ENCODE measurements at places on chromosomes 11 and 22. TPM values are rescaled to one million over a fixed set of nuclear protein-coding genes. Genes with fewer than 3 reads are reported as not detected.

APOA4 gene
- total RNA-seq: not detected

DNA sequence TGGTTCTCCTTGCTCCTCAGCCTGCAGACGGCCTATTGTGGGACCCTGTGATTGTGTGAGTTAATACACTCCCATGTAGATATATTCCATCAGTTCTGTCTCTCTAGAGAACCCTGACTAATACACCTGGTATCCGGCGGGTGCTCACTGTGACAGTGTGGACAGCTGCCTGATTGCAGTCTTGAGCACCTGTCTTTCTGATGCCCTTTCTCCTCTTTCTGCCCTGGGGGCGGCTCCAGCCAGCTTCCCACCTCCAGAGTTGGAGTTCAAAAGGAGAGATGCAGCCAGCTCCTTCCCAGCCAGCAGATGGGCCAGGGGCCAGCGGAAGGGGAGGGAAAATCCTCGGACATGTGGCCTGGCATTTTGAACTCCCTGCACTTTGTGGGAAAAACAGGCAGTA lies 15.0 kb downstream of the SMIM38 start:
- H3K27me3 ChIP-seq: no peaks in the 10 kb centered on the region
- DNase-seq: no peak
- H3K27ac ChIP-seq: no peak overlapping the region
- H3K36me3 ChIP-seq: no peaks in the 10 kb centered on the region
- no peak overlapping the region for H3K4me3 ChIP-seq
- peaks cover 14% of the 10 kb centered on the region for H3K4me1 ChIP-seq

GRCh38 chr11:112255067-112255720 lies 5.5 kb downstream of the PLET1 start:
- H3K27me3 ChIP-seq: no peaks in the 10 kb centered on the region
- H3K4me3 ChIP-seq: no peak overlapping the region
- peak; percentile 71 for DNase-seq
- no peaks in the 10 kb centered on the region for H3K36me3 ChIP-seq
- H3K27ac ChIP-seq: peak overlapping the region; percentile 39

GRCh38 chr11:134261626-134262488 lies 8.5 kb downstream of the ACAD8 start:
- no peaks in the 10 kb centered on the region for H3K27me3 ChIP-seq
- H3K36me3 ChIP-seq: peaks cover 3% of the 10 kb centered on the region
- H3K4me3 ChIP-seq: no peak overlapping the region
- no peak for DNase-seq
- H3K4me1 ChIP-seq: no peaks in the 10 kb centered on the region

SOX6 gene
- total RNA-seq: 0.21 TPM

DNA sequence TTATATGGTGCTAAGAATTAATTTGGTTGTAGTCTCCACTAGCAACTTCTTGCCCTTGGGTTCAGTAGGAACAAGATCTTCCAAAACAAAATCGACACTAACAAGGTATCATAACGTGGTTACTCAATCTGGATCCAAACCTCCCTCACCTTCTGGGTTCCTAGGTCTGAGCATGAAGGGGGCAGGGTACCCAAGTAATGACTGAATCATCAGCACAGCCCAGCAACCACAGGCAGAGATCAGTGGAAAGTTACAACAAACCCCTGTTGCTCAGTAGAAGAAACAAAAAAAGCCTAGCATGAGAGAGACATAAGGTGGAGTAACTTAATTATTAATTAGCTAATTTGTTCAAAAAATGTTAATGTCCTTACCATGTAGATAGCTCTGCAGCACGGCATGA lies 221.4 kb downstream of the BLID start:
- no peak overlapping the region for H3K27ac ChIP-seq
- no peak overlapping the region for H3K4me3 ChIP-seq
- H3K27me3 ChIP-seq: 0 out of 2 replicates have a peak, but pooled peaks cover 2% of the 10 kb centered on the region
- no peak for DNase-seq
- no peaks in the 10 kb centered on the region for H3K4me1 ChIP-seq
- no peaks in the 10 kb centered on the region for H3K36me3 ChIP-seq

GRCh38 chr11:66363187-66363601 lies 8.4 kb downstream of the SLC29A2 start:
- DNase-seq: no peak
- H3K4me1 ChIP-seq: peaks cover 8% of the 10 kb centered on the region
- H3K27ac ChIP-seq: no peak overlapping the region
- H3K4me3 ChIP-seq: no peak overlapping the region
- H3K27me3 ChIP-seq: no peaks in the 10 kb centered on the region

DNA sequence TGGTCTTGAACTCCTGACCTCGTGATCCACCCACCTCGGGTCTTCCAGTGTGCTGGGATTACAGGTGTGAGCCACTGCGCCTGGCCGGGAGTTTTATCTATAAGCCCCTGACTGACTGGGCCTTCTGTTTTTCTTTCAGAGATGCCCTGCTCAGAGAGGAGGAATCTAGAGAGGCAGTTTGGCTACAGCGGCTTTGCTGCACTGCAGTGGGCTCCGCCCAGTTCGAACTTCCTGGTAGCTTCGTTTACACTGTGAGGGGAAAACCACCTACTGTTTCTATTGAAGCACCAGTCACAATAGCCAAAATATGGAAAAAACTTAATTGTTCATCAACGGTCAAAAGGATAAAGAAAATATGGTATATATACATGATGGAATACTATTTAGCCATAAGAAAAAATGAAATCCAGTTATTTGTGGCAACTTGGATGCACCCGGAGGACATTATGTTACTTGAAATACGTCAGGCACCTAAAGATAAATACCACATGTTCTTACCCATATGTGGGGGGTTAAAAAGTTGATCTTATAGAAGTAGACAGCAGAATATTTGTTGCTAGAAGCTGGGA lies 31.9 kb upstream of the FAM181B start:
- no peaks in the 10 kb centered on the region for H3K27me3 ChIP-seq
- no peaks in the 10 kb centered on the region for H3K36me3 ChIP-seq
- no peak for DNase-seq
- no peaks in the 10 kb centered on the region for H3K4me1 ChIP-seq
- no peak overlapping the region for H3K4me3 ChIP-seq
- no peak overlapping the region for H3K27ac ChIP-seq

OR5L1 gene
- not detected for total RNA-seq

OR9G1 gene
- not detected for total RNA-seq

CECR2 gene
- 3.6 TPM for total RNA-seq

DNA sequence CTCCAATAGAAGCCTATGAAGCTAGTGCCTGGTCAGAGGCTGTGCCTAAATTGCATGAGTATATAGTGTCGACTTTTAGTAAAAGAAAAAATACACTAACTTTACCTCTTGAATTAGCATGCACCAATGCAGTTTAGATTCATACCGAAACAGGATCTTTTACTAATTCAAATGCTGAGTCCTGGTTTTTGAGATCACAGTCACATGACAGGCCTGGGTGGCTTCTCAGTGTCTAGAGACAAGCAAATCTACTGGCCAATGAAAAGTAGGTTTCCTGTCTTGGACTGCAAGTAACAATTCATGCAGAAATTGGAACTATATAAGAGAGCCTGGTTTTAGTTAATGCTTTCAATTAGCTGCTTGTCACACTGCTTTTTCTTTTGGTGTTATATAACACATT lies 7.2 kb downstream of the ARHGEF12 start:
- H3K27ac ChIP-seq: peak overlapping the region; percentile 57
- no peaks in the 10 kb centered on the region for H3K36me3 ChIP-seq
- no peak for DNase-seq
- no peak overlapping the region for H3K4me3 ChIP-seq

DNA sequence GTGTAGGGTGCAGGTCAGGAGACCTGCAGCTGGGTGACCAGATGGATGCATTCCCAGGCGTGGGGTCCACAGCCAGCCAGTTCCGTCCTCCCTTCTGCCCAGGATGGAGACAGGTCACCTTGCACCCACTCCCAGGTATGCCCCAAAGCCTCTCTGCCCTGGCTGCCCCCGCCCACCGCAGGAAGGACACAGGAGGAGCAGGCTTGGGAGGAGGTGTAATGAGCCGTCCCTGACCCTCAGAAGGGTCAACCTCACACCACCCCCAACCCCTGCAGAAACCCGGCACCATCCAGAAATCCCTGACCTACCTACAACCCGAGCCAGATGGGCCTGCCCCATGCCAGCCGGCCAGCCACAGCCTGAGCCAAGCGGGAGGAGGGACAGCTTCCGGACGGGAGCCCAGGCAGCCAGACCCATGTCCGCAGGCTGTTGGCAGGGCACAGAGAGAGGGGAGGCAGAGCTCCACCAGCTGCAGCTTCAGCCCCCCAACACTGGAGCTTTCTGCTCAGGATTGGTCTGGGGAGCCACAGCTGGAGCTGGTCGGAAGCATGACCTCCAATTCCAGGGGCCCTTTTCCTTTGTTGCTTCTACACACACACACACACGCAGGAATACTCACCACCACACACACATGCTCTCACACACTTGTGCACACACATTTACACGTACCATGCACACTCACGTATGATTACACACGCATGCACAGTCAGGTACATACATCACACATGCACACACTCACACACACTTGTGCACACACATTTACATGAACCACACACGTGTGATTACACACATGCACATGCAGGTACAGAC lies 5.3 kb downstream of the IFITM10 start:
- no peaks in the 10 kb centered on the region for H3K36me3 ChIP-seq
- no peak overlapping the region for H3K4me3 ChIP-seq
- no peak overlapping the region for H3K27ac ChIP-seq
- H3K4me1 ChIP-seq: peaks cover 8% of the 10 kb centered on the region

- no peaks in the 10 kb centered on the region for H3K27me3 ChIP-seq
- no peaks in the 10 kb centered on the region for H3K36me3 ChIP-seq
- no peak overlapping the region for H3K4me3 ChIP-seq
- H3K27ac ChIP-seq: no peak overlapping the region
- no peak for DNase-seq
Measured at GRCh38 chr22:38989466-38989865, 7.3 kb downstream of the APOBEC3B start.

JHY gene
- total RNA-seq: 10.1 TPM

TNNI2 gene
- total RNA-seq: 0.46 TPM

DNA sequence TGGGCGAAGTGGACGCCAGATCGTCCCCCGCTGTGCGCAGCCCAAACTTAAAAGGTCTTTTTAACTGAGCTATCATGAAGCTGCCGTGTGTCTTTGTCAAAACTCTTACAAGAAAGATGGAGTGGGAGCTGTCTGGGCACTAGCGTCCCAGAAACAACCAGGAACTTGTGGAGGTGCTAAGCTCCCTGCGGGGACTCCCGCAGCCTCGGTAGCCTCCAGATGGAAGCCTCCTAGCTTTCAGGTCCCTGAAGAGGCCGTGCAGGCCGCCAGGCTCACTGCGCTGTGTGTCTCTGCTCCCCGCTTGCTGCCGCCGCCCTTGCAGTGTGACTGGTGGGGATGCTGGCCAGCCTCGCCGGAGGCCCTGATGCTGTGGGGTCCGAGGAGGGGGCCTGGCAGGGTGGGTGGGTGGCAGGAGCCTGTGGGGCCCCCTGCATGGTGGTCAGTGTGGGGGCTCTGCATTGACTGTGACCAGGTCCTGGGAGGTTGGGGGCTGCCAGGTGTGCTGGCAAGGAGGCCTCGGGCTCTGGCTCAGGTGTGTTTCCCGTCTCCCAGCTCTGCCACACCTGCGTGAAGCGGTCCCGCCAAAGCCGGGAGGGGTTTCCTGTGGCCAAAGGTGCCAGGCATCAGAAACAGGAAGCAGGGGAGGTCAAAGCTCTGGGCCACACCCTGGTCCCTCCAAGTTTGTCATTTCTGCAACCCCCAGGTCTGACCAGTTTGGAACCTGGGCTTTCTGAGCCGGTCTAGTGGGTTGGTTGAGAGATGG lies 1.2 kb downstream of the TRABD start:
- no peaks in the 10 kb centered on the region for H3K27me3 ChIP-seq
- no peaks in the 10 kb centered on the region for H3K36me3 ChIP-seq
- peak overlapping the region; percentile 55 for H3K4me3 ChIP-seq

- H3K4me1 ChIP-seq: no peaks in the 10 kb centered on the region
- no peaks in the 10 kb centered on the region for H3K36me3 ChIP-seq
- no peak overlapping the region for H3K27ac ChIP-seq
Measured at GRCh38 chr11:124837491-124837856, 27.8 kb upstream of the ROBO3 start.

RASGRP2 gene
- 3.7 TPM for total RNA-seq

DNA sequence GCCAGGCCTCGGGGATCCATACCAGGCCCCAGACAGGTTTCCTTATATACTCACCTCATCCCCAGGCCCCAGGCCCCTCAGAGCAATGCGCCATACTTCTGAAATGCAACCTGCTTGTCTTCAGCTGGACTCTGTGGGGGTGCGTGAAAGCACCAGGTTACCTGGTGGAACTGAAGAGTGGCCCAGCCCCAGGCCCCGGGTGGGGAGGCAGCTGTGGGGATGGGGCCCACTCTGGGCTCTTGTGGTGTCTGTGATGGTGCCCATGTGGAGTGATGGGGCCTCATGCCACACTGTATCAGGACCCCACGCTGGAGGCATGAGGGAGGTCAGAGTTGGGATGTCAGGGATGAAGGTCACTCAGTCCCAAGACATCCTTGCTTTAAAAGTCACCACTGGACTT lies 999.0 kb downstream of the BRD1 start:
- no peaks in the 10 kb centered on the region for H3K27me3 ChIP-seq
- H3K27ac ChIP-seq: no peak overlapping the region
- no peak for DNase-seq
- no peaks in the 10 kb centered on the region for H3K36me3 ChIP-seq

TREH gene
- total RNA-seq: 0.05 TPM

BATF2 gene
- 1.6 TPM for total RNA-seq

- no peaks in the 10 kb centered on the region for H3K36me3 ChIP-seq
- peaks cover 2% of the 10 kb centered on the region for H3K27me3 ChIP-seq
- peaks cover 7% of the 10 kb centered on the region for H3K4me1 ChIP-seq
- no peak overlapping the region for H3K27ac ChIP-seq
Measured at GRCh38 chr11:64718780-64719124, 4.2 kb downstream of the NRXN2 start.

DNA sequence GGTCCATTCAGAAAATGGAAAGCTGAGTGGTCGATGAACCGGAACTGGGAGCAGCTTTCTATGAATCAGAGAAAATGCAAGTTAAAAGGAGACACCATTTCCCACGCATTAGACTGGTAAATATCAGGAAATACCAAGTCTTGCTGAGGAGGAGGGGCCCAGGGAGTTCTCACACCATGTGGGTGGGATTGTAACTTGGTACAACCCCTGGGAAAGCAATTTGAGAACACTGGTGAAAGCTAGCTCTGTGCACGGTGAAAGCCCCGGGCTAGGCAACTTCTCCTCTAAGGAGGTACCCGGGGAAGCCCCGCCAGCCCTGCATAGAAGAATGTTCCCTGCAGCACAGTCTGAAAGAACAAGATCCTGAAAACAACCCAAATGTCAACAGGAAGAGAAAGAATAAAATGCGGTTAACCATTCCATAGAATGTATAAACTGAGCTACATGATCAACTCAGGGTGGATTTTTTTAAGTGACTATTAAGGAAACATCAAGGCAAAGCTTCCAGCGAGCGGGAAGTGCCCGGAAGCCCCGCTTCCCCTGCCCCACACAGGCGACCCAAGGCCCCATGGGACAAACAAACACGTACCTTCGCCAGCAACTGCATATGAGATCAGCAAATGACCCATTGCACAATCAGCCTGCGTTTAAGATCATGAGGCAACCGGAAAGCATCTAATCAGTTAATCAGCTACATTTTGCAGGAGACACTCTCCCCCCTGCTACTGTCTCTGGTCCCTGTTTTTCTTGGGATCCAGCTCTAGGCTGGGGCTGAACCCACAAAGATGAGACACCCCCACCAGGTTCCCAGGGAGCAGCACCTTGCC lies 11.3 kb downstream of the SHANK2 start:
- no peak overlapping the region for H3K4me3 ChIP-seq
- H3K27ac ChIP-seq: no peak overlapping the region
- DNase-seq: no peak
- no peaks in the 10 kb centered on the region for H3K27me3 ChIP-seq
- peaks cover 5% of the 10 kb centered on the region for H3K4me1 ChIP-seq
- H3K36me3 ChIP-seq: no peaks in the 10 kb centered on the region

CCDC157 gene
- 2.1 TPM for total RNA-seq

Data from Panc1 (cell line).